Pulmonary artery endothelial cell (primary cell): ENCODE measurements at places on chromosomes 2 and 18.

DNA sequence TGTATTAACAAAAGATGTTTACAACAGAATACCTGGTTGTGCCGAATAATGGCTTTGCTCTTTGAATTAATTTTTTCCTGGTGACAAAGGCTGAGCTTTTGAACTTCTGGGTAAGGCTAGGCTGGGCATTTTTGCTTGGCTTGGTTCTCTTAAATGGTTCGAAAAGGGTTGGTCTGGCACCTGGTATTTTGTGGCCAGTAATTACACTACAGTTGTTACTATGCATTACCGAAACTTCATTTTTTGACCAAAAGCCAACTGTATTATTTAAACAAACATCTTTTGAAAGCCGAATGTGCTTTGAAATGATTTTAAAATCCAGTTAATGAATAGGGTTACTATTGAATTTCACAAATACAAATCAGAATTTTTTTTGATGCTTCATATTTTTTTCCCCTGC lies 19.4 kb upstream of the NFE2L2 start:
- no peak for DNase-seq

- DNase-seq: no peak
These were observed 814 bp upstream of the RAB1A start for GRCh38 chr2:65130664-65131175.

- DNase-seq: no peak
These were observed 567 bp downstream of the VWA3B start for GRCh38 chr2:98087447-98088020.

GRCh38 chr2:174051741-174052583 lies 86.8 kb upstream of the SP3 start:
- no peak for DNase-seq

GRCh38 chr2:120381661-120382060 lies 35.7 kb downstream of the INHBB start:
- no peak for DNase-seq

- DNase-seq: no peak
These were observed 177.5 kb downstream of the INO80D start for GRCh38 chr2:205908212-205909183.

- no peak for DNase-seq
These were observed 38.2 kb downstream of the BOLA3 start for GRCh38 chr2:74109551-74109950.

DNA sequence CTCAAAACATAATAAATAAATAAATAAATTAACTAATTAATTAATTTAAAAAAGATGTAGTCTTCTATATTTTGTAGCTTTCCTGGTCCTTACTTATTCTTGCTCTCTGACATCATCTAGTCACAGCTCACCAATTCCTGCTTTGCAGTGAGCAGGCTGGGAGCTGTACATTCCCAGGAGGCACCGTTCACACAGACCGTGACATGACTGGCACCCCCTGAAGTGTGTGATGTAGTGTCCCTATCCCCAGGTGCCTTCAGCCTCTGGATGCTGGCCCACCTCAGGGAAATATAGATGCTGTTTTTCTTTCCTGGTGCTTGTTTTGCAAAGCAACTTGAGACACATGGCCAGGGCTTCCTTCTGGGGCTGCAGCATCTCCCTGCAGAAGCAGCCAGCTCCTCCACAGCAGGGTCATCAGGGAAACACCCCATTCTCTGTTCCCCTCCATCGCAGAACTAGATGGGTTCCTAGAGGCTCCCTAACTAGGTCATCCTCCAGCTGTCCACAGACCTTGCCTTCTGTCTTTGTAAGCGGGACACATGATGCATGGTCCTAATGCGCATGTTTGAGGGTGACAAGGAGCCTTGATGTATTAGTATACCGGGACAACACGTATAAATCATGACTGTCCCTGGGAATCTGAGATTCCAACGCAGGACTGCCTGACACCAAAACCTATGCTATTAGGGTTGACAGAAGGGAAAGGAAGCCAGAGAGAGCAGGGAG lies 76.4 kb downstream of the RHOB start:
- no peak for DNase-seq

DNA sequence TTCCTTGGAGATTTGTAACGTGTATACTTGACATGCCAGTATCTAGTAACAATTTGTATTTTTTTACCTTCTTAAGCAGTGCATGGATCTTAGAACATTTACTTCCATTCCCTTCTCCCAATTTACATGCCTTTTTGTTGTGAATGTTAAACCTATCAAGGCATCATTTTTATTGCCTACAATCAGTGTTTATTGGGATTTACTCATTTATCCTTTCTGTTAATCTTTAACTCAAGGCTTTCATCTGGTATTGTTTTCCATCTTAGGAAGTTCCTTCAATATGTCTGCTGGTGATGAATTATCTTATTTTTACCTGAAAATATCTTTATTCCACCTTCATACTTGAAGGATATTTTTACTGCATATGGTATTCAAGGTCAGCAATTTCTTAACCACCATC lies 88.5 kb upstream of the EMILIN2 start:
- no peak for DNase-seq

DNA sequence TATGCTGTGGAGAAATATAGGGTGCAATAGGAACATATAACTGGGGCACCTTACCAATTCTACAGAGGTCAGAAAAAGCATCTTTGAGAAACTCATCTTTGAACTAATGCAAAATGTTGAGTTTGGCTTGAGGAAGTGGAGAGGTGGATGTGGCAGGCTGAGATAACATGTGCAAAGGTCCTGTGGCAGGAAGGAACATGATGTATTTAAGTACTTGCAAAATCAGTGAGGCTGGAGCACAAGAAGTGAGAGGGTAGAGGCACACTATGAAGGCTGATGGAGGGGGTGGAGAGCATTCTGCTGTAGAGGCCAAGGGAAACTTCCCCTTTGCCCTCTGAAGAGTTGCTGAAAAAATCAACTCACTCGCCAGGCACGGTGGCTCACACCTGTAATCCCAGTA lies 14.7 kb upstream of the RAB1A start:
- DNase-seq: no peak

GRCh38 chr18:41038071-41038470 lies 917.0 kb upstream of the PIK3C3 start:
- no peak for DNase-seq

DNA sequence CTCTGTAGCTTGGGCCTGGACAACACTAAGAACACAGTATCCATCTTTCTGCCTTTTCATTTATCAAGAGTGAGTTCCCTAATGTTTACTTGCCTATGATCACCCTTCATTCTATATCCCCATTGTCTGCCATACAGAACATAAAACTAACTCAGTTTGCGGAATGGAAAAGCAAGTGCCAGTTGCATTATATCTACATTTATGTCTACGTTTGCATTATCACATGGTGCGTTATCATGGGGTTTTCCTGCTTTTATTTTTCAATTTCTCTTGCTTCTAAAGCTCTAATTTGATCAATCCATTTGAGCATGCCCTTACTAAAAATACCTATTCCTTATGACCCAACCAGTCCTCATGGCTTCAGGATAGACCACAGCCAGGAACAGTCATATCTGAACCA lies 421.6 kb upstream of the VWC2L start:
- no peak for DNase-seq

- no peak for DNase-seq
These were observed 10.9 kb downstream of the FEZ2 start for GRCh38 chr2:36587101-36587500.

DNA sequence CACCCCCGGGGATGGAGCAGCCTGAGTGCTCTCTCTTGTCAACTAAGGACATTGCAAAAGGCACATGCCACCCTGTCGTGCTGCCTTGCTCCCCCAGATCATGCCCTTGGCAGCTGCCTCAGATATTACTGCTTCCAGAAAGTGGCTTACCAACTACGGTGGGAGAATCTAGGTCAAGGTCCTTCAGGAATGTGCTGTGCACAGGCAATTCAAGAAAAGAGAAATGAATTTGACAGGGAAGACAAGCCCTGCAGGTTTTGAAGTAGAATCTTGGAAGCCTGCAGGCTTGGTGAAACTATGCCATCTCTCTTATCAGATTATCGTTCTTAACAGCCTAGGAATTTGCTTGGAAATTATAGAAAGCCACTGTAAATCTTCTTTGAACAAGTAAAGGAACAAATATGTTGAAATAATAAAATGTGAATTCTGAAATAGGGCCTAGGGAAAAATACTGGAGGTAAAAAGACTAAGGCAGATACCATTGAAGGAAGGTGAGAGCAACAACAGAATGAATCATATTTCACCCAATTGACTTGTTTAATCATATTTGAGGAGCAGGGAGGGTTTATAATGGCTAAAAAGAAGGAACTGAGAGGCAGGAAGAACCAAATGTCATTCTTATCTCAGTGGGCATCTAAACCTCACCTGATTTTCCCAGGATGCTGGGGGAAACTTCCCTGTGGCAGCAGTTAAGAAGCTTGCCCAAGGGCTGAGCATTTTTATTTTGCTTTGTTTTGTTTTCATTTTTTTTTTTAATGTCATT lies 94.0 kb upstream of the GLS start:
- DNase-seq: no peak

DNA sequence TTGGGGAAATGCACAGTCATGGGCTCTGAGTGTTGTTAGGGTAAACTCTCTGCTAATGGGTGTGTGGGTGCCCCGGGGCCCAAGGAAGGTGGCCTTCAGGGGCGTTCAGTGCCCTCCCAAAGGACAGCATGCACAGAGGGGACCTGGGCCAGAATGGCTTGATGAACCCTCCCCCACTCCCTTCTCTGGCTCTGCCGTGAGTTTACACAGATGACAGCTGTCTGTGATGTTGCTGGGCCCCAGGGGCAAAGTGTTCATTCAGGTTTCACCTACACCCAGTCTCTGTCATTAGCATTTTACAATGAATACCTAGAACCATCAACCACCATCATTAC lies 3.2 kb downstream of the NPPC start:
- DNase-seq: no peak

- no peak for DNase-seq
These were observed 29.0 kb downstream of the CCDC195 start for GRCh38 chr2:224687156-224687555.

- no peak for DNase-seq
These were observed 40.6 kb upstream of the DSC1 start for GRCh38 chr18:31203096-31203793.

- no peak for DNase-seq
These were observed 1.4 kb upstream of the SLC20A1 start for GRCh38 chr2:112644155-112644932.

DNA sequence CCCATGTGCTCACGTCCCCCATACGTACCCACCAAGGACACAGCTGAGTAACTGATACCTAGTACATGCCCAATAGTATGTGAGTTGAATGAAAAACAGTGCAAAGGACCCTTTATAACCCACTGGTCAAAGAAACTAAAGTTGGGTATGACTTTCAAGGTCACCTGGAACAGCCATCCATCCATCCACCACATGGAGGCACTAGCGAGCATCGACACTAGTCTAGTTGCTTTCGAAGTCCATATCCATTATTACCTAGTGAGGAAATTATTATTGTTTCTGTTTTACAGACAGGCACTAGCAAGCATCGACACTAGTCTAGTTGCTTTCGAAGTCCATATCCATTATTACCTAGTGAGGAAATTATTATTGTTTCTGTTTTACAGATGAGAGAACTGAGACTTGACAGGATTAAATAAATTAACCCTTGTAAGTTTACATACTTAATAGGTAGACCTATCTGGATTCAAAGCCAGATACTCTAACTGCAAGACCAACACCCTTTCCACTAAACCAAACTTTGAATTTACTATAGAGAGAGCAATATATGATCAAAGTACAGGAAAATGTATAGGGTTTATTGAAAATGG lies 233.7 kb downstream of the METTL4 start:
- peak; percentile 1 for DNase-seq

DNA sequence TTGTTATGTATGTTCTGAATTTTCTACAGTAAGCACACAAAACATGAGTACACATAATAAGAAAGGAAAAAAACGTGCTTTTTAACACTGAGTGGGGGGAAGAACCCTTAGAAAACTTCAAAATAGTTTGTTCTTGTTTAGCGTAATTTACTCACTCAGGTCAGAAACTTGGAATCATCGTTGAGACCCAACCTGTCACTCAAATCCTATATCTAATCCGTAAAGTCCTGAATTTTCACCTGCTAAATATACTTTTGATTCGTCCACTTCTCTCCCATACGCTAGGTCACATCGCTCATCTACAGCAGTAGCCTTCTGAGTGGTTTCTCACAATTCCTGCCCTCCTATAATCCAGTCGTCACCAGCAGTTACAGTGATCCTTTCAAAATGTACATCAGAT lies 767 bp downstream of the TPRKB start:
- DNase-seq: no peak

GRCh38 chr2:14358774-14359173 lies 273.7 kb upstream of the LRATD1 start:
- no peak for DNase-seq

- DNase-seq: no peak
These were observed 21.3 kb upstream of the CHST9 start for GRCh38 chr18:27206411-27206810.

- no peak for DNase-seq
These were observed 133.3 kb downstream of the SMAD2 start for GRCh38 chr18:47797126-47797525.

GRCh38 chr18:8721716-8722115 lies 16.4 kb downstream of the MTCL1 start:
- DNase-seq: no peak

DNA sequence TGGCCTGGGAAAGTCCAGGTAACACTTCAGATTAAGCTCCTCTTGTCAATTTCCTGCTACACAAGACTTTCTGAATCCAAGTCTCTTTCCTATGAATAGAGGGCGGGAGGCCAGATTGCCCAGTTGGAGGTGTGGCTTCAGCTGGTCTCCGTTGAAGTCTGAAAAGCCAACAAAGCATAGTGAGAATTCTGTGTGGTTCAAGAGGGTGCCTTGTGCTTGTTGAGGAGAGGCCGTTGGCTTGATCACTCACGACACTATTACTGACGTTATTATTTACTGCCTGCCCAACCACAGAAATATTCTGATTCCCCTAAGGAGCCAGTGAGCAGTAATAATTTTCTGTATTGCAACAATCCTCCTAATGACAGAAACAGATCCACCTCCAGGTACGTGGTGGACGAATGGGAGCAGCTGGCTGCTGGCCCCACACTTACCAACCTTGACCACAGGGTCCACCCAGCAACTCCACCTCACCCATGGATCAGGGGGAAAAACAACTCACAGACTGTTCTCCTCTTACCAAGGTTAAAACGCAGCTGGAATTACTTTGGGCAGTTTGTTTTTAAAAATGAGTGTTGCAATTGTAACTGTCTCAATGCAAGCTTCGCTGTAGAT lies 21.9 kb downstream of the NRP2 start:
- no peak for DNase-seq

- no peak for DNase-seq
These were observed 235.8 kb downstream of the NBAS start for GRCh38 chr2:15325296-15325695.
